ENCODE measurements at places on chromosomes 12 and 14.
A peak's percentile ranks its signal among the peaks of the same experiment; 100 is the strongest.

DNA sequence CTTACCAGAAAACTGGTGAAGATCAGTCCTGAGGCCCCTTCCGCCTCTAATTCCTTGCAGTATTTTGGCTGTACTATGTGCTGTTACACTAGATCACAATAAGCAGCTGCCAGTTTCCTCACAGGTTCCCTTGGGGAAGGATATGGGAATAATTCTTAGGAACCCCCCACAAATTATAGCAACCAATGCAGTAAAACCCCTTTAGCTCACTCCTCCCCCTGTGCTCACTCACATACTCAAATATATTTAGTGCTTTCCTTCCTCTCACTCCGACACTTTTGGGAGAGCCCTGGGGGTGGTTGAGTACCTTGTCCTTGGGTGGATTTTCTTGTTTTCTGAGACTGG lies 162.7 kb downstream of the ETV6 start:
- no peak for DNase-seq

DNA sequence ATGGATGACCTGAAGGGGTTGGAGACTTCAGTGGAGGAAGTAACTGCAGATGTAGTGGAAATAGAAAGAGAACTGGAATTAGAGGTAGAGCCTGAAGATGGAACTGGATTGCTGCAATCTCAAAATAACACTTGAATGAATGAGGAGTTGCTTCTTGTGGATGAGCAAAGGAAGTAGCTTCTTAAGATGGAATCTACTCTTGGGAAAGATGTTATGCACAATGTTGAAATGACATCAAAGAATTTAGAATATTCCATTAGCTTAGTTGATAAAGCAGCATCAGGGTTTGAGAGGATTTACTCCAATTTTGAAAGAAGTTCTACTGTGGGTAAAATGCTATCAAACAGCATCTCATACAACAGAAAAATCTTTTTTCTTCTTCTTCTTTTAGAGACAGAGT lies 186.4 kb upstream of the PRKD1 start:
- DNase-seq = no peak

DNA sequence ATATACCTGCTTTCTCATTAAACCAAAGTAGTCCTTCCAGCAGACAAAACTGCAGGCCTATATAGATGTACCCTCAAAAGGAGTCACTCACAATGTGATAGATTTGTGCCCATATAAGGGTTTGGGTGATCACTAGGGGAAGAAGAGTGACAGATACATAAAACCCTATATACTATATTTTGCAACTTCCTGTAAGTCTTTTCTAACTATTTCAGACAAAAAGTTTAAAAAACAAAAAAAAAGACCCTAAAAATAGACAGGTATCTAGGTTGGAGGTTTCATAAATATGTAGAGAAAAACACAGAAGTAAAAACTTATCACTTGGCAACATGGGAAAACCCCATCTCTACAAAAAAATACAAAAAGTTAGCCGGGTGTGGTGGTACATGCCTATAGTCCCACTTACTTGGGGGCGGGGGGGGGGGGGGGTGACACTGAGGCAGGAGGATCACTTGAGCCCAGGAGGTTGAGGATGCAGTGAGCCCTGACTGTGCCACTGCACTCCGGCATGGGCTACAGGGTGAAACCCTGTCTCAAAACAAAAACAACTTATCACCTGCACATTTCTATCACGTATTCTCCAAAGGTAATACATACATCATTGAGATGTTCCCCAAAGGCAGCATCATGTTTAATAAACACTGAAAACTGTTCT lies 2.9 kb downstream of the VCPKMT start:
- no peak for DNase-seq

DNA sequence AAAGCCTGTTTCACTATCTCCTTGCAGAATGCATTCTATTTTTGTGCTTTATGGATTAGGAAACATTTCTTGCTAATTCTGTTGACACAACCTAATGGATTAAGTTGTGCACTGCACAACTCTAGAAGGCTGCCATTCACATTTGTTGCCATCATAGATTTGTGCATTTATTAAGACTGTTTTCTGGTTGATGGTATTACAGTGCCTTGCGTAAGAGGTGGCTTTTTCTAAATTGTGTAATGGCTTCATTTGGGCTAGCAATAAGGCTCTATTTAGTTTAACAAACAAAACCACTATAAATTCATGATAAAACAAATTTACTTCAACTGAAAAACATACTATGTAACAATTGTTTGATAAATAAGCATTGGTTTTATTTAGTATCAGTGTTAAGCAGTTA lies 175.9 kb downstream of the TRHDE start:
- DNase-seq = no peak

- peak; percentile 37 for DNase-seq
These were observed 4.4 kb downstream of the TXNRD1 start for GRCh38 chr12:104219908-104220404.

DNA sequence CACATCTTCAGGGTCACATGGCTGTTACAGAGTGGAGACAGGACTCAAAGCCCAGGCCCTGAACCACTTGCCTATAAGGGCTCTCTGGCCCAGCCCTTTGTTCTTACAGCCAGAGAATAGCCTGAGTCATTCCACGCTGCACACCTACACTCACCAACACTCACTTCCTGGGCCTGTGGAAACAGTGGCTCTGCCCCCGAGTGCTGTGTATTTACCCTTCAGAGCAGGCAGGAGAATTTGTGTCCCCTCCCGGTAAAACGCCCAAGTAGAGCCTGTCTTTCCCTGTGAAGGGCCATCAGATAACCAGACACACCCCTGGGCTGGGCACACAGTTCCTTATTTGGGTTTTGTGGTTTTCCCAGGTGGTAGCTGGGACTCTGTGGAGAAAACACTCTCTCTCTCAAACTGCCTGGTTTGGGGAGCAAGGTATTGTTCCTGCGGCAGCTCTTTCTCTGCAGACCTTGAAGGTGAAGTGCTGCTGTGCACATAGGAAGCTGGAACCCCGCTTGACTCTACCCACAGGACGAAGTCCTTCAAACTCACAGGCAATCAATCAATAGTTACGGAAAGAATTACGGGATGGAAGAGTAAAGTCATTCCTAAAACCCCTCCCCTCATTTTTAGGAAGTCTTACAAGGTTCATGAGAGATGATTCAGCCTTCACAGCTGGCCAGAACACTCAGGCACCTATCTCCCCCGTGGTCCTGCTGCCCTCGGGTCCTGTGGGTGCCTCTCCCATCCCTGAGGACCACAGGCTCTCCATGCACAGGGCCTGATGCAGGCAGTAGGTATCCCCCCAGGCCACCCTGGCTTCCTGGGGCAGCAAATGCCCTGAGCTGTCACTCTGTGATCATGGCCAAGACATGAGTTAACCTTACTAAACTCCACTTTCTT lies 20.3 kb downstream of the FIGNL2 start:
- DNase-seq = no peak

DNA sequence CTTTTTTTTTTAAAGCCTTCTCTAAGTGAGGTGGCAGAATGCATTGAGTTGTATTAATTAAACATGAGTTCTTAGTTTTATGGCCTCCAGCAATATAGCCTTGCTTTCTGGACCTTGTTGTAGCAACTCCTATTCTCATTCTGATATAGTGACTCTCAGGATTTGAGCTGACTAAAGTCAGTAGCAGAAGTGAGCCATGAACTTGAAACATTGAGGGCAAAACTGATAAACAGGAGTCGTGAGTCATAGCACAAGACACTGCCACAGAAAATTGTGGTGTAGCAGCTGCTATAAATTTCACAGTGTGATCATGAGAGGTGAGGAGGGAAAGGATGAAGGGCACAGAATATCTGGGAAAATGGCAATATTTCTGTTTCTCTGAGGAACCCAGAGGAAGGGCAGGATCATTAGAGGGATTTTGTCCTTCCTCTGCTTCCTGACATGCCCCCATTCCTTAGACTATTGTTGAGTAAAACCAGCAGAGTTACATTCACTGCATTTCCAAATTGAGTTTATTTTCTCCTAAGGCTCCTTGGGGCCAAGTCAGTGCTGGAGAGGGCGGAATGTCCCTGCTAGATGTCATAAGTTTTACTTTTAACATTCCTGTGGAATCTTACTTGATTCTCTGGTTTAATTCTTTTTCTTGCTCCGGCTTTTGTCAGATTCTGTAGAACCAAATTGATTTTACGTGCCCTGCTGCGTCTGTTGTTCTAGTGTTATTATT lies 7.5 kb downstream of the KLRG1 start:
- DNase-seq = no peak

GRCh38 chr12:106759526-106760183 lies 14.8 kb upstream of the RIC8B start:
- no peak for DNase-seq

- no peak for DNase-seq
These were observed 159.1 kb upstream of the RTL1 start for GRCh38 chr14:101062601-101063000.

- DNase-seq = no peak
These were observed 414.8 kb upstream of the MGAT4C start for GRCh38 chr12:86670986-86671385.

DNA sequence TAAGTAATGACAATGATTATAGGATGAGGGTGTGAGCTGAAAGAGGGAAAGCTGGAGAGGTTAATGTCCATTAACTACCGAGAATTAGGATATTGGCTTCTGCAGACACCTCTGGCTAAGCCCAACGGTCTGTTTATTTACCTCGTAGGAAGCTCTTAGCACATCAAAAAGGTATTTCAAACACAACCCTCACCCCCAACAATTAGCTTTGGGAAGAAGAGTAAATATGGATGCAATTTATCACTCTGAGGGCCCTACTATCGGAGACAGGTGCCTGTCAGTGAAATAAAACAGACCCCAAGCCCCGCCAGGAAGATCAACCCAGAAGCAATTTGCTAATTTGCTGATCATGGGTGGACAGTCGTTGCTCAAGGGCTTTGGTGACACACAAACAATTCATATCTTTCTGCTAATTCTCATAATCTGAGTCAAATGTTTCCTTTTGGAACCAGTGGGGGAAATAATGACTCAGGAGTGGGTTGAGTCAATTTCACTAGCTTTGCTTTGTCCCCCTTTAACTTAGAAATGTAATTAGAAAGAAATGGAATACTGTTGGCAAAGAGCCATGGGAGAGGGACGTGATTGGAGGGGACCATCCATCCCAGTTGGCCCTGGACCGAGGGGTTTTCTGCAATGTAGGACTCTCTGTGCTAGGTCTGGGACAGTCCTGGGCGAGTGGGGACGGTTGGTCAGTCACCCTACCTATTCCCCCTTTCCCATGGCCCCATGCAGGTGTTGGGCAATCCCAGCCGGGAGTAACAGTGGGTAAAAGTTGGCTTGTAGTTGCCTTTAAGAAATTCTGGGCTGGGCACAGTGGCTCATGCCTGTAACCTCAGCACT lies 99.1 kb upstream of the MED13L start:
- no peak for DNase-seq

GRCh38 chr14:73770977-73771847 lies 57.0 kb upstream of the PNMA1 start:
- DNase-seq = no peak

DNA sequence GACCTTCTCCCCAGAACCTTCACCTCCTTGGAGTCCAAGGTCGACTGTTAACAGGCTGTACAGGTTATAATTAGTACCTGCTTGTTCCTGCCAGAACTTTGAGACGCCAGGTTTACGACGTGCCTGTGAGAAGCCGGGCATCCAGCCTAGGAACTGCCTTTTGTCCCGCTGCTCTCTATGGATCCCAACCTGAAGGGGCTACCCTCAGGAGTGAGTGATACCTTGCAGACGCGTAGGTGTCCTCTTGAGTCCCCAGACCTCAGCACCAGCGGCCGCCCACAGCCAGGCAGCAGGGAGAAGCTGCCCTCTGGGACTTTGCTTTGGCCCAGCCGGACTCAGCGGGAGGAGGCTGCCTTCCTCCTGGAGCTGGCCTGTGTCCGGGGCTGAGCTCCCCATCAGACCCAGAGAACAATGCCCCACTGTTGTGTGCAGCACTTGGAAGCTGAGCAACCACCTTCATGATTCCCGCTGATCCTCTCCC lies 16.2 kb downstream of the SYNE3 start:
- DNase-seq = no peak

GRCh38 chr14:30389134-30389876 lies 169.7 kb upstream of the G2E3 start:
- DNase-seq = no peak

DNA sequence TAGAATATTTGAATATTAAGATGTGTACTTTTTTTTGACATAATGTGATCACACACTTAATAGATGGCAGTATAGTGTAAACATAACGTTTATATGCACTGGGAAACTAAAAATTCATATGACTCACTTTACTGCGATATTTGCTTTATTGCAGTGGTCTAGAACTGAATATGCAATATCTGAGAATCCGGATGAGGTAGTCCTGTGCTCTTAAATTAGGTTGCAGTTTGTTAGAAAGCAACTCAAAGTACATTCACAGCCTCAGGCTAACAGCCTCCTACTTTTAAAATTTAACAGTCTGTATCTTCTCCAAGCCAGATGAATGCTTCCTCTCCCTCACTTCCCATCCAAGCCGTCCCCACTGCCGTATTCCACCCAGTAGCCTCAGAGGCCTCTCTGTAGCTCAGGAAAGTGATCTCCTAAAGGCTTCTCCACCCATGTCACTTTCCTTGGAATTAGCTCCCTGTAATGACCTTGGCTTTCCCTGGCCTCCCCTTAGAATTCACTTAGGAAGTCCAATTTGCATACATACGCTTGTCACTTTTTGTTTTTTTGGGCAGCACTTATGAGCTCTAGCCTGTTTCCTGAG lies 43.7 kb downstream of the TESPA1 start:
- DNase-seq = no peak

GRCh38 chr12:31245822-31246469 lies 80.0 kb downstream of the SINHCAF start:
- no peak for DNase-seq

- DNase-seq = no peak
These were observed 182.3 kb downstream of the NPAS3 start for GRCh38 chr14:33120966-33121365.

- DNase-seq = no peak
These were observed 599.1 kb downstream of the CCER1 start for GRCh38 chr12:90355711-90356355.

DNA sequence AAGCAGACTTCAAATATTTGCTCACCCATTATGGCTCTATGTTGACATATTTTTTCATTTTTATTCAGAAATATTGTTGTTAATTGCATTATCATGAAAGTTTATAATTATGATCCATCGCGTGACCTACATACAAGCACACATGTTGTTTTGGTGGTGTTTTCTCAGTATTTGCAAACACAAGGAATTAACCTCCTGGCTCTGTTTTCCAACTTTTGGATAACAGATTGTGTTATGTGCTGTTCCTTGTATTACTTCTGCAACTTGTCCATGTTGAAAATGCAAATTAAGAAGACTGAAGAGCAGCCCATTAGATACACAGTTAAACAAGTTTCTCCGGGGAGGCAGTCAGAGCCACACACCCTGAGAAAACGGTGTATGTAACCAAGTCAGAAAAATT lies 201.2 kb downstream of the SEC23A start:
- DNase-seq = no peak

DNA sequence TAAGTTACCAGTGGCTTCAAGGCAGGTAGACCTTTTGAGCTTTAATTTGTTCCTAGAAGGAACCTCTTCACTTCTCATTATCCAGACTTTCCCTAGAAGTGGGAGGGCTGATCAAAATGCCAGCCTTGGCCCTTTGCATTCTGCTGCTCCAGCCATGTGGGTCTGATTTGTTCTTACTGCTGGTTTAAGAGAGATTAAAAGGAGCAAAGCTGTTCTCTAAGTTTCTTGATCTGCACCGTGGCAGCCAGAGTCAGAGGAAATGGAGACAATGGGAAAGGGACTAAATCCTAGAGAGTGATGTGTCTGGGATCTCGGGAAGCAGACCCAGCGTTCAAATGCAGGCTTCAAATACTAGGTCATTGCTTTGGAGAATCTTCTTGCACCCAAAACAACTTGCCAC lies 759.7 kb downstream of the DIO2 start:
- DNase-seq = no peak
